Activated CD4-positive, alpha-beta T cell treated with anti-CD3 and anti-CD28 coated beads for 36 hours (primary cell): ENCODE measurements at places on chromosomes 11 and 22. TPM values are rescaled to one million over a fixed set of nuclear protein-coding genes. Genes with fewer than 3 reads are reported as not detected.
A peak's percentile ranks its signal among the peaks of the same experiment; 100 is the strongest.

DNA sequence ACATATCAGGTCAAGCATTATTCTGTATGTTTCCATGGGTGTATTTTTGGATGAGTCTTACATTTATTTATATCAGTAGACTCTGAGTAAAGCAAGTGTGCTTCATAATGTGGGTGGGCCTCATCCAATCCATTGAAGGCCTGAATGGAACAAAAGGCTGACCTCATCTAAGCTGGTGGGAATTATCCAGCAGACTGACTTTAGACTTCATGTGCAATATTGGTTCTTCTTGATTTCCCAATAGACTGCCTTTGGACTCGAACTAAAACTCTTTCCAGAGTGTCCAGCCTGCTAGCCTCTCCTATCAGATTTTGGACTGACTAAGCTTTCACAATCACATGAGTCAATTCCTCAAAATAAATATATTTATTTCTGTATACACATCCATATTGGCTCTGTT, 116.2 kb downstream of the KIF18A start:
- no peak overlapping the region for H3K27ac ChIP-seq
- no peaks in the 10 kb centered on the region for H3K36me3 ChIP-seq
- H3K4me3 ChIP-seq = no peak overlapping the region
- peaks cover 9% of the 10 kb centered on the region for H3K4me1 ChIP-seq
- DNase-seq = no peak

DNA sequence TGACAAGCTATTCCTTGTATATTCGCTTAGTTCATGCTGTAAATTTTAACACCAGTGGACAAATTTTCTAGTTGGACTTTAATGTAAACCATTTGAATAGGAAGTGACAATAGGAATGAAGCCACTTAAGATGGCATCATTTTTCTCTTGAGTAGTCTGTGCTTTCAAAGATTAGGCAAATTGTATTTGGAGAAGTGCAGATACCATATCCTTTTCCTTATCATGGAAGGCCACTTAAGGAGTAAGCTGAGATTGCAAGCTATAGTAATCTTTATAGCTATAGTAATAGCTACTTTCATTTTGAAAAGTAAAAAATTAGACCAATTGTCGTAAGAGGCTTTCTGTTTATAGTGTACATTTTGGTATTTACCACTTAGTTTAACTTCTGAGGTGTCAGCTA, 12.8 kb downstream of the CAPRIN1 start:
- no peak overlapping the region for H3K27ac ChIP-seq
- H3K4me3 ChIP-seq = no peak overlapping the region
- H3K36me3 ChIP-seq = peaks cover 47% of the 10 kb centered on the region
- H3K4me1 ChIP-seq = peaks cover 61% of the 10 kb centered on the region
- H3K27me3 ChIP-seq = no peaks in the 10 kb centered on the region

The OR8G5 gene
- total RNA-seq = not detected

DNA sequence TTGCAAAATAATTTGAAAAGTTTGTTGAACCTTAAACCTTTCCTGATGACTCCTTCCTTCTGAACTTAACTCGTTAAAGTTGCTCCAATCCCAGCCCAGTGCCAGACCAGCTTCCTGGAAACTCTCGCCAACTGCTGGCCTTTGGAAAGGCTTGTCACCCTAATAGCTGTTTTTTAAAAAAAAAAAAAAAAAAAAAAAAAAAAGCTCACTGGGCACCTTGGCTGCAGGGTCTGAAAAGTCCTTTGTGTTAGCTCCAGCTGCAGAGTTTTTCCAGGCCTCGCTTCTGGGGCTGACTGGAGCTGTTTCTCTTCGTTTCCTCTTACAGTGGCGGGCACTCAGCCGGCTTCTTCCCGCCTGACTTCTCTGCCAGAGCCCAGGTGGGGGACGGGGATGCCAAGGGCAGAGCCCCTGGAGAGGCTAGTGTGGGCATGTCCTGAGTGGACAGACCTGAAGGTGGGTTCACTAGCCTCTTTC, 25.1 kb downstream of the KCNQ1OT1 start:
- H3K27me3 ChIP-seq = no peaks in the 10 kb centered on the region
- DNase-seq = no peak
- H3K27ac ChIP-seq = no peak overlapping the region
- H3K4me3 ChIP-seq = no peak overlapping the region
- no peaks in the 10 kb centered on the region for H3K36me3 ChIP-seq

The LPXN gene
- total RNA-seq = 163 TPM

The RFPL2 gene
- total RNA-seq = not detected

DNA sequence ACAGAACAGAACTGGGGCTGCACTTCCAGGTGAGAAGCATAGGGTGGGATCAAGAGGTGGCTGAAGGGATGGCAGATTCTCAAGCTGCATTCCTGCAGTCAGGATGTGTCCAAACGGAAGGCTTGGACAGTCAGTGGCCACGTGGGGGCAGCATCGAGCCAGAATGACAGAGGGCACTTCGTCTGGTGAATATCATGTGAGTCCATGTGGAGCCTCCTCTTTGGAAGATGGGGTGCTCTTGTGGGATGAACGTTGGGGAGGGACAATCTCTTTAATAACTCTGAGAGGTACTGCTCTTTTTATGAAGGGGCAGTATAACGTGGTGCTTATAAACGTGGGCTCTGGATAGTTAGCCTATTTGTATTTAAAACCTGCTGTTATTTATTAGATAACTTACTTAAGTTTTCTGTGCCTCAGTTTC, 154.9 kb upstream of the NAV2 start:
- DNase-seq = peak; percentile 86
- peaks cover 8% of the 10 kb centered on the region for H3K27me3 ChIP-seq
- no peak overlapping the region for H3K27ac ChIP-seq
- peaks cover 2% of the 10 kb centered on the region for H3K4me1 ChIP-seq

GRCh38 chr11:50098186-50098725, 65.6 kb downstream of the OR4C45 start:
- no peaks in the 10 kb centered on the region for H3K27me3 ChIP-seq
- no peak for DNase-seq
- no peaks in the 10 kb centered on the region for H3K36me3 ChIP-seq
- no peak overlapping the region for H3K27ac ChIP-seq
- no peaks in the 10 kb centered on the region for H3K4me1 ChIP-seq
- H3K4me3 ChIP-seq = no peak overlapping the region

DNA sequence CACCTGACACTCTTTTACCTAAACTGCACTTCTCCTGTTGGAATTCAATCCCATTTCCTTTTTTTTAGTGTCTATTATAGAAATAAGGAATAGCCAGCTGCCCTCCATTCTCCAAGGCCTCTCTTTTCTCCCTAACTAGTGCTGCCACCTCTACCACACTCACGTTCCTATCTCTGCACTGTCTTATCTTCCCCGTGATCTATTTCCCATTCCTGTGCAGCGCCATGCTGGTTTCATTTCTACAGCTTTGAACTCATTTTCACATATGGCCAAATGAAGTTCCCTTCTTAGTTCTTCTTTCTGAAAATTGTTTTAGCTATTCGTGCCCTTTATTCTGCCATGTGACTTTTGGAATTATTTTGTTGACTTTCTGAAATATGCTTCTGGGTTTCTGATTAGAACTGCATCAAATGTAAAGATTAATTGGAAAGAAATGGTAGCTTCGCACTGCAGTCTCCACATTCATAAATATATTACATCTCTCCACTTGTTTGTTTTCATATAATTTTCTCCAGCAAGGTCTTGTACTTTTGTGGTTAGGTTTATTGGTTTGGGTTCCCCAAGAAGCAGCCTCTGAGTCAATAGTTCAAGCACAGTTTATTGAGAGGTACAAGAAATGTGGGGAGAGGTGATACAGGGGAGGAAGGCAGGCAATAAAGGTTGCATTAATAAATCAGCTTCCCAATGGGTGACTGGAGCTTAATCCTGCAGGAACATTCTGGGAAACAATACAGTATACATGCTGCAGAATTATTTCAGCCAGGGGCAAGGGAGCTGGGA, 43.7 kb upstream of the DRD2 start:
- H3K4me3 ChIP-seq = no peak overlapping the region
- peaks cover 16% of the 10 kb centered on the region for H3K27me3 ChIP-seq
- H3K27ac ChIP-seq = no peak overlapping the region
- H3K36me3 ChIP-seq = no peaks in the 10 kb centered on the region
- no peak for DNase-seq

The LGALS1 gene
- total RNA-seq = 522 TPM

The DSCAML1 gene
- 0.05 TPM for total RNA-seq

The TXNRD2 gene
- total RNA-seq = 25.3 TPM

- no peaks in the 10 kb centered on the region for H3K27me3 ChIP-seq
- H3K27ac ChIP-seq = no peak overlapping the region
- H3K36me3 ChIP-seq = no peaks in the 10 kb centered on the region
- DNase-seq = no peak
Measured at GRCh38 chr11:83256602-83257340, 29.4 kb downstream of the CCDC90B start.

The SH3BP1 gene
- 98.2 TPM for total RNA-seq

DNA sequence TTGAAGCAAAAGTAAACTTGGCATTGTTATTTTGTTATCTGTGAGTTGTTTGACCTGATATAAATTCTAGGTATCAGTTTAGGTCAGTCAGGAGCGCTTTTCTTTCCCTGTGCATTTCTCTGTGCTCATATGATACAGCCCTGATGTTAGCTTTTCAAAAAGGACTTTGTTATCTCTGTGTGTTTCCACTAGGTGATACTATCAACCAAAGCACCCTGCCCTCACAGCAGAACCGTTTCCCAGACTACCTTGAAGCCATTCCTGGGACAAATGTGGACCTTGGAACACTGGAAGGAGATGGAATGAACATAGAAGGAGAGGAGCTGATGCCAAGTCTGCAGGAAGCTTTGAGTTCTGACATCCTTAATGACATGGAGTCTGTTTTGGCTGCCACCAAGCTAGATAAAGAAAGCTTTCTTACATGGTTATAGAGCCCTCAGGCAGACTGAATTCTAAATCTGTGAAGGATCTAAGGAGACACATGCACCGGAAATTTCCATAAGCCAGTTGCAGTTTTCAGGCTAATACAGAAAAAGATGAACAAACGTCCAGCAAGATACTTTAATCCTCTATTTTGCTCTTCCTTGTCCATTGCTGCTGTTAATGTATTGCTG, 87.7 kb upstream of the BIRC3 start:
- no peak for DNase-seq
- no peaks in the 10 kb centered on the region for H3K36me3 ChIP-seq
- H3K4me1 ChIP-seq = no peaks in the 10 kb centered on the region
- H3K27ac ChIP-seq = no peak overlapping the region
- H3K27me3 ChIP-seq = peaks cover 6% of the 10 kb centered on the region
